ENCODE measurements at places on chromosomes 12 and 14.

GRCh38 chr14:32497248-32497647 is 168.2 kb downstream of the AKAP6 start:
- DNase-seq = no peak

DNA sequence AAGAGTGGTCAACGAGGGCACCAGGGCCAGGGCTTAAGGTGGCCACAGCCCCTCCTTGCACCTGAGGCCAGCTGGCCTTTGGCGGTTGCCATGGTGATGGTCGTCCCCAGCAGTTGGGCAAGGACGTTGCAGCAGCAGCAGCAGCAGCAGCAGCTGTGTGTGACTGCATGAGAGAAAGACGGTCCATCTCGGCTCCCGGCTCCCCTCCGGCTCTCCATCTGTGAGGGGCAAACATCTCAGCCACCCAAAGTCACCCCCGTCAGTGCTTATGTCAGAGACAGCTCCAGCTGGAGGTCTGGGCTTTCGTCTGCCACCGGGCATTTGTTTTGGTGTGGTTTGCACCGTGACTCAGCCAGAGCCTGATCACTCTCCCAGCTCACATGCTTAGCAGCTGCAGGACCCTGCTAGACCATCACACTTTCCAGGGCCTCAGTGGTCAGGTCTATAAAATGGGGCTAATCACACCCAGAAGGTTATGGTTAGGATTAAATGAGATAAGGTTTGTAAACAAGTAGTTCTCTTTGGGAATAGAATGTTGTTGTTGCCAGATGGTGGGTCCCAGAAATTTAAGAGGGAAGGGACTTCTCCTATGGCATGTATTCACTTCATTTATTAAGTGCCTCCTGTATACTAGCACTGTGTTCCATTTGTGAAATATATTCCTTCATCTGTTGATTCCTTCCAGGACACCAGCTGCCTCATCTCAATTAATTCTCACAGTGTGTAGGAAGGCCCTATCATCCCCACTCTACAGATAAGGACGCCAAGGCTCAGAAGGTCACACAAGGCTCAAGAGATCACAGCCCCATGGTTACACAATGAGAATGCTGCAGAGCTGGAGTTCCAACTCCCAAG is 212.6 kb upstream of the LHX5 start:
- DNase-seq = no peak

GRCh38 chr14:68346556-68347343 is 446.1 kb downstream of the ZFP36L1 start:
- no peak for DNase-seq

GRCh38 chr14:80862541-80862940 is 79.0 kb downstream of the CEP128 start:
- no peak for DNase-seq

DNA sequence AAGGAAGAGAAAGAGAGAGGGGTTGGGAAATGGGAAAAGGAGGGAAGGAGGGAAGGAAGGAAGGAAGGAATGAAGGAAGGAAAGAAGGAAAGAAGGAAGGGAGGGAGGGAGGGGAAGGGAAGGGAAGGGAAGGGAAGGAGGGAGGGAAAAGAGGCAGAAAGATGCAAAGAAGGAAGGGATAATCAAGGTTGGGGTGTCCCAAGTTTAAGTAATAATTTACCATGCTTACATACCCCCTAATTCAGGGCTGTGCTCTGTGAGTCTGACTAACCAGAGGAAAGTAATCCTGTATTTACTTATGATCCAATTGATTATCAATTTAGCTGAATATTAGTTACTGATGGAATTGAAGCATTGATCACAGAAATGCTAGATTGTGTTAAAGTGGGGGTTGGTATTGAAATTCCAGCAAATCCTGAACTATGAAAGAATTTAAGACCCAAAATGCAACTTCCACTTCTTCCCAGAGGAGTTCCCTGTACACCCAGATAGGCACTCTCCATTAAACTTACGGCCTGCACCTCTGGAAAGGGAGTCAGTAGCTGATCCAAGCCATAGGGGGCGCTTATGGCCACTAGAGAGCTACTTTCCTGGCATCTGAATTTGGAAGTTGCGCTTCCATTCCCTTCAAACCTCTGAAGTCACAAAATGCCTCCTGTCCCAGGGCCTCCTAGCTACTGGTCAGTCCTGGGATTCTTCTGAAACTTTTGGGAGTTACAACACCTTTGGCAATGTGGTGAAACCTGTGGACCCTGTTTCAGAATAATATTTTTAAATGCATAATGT is 162.7 kb upstream of the PWP1 start:
- no peak for DNase-seq

DNA sequence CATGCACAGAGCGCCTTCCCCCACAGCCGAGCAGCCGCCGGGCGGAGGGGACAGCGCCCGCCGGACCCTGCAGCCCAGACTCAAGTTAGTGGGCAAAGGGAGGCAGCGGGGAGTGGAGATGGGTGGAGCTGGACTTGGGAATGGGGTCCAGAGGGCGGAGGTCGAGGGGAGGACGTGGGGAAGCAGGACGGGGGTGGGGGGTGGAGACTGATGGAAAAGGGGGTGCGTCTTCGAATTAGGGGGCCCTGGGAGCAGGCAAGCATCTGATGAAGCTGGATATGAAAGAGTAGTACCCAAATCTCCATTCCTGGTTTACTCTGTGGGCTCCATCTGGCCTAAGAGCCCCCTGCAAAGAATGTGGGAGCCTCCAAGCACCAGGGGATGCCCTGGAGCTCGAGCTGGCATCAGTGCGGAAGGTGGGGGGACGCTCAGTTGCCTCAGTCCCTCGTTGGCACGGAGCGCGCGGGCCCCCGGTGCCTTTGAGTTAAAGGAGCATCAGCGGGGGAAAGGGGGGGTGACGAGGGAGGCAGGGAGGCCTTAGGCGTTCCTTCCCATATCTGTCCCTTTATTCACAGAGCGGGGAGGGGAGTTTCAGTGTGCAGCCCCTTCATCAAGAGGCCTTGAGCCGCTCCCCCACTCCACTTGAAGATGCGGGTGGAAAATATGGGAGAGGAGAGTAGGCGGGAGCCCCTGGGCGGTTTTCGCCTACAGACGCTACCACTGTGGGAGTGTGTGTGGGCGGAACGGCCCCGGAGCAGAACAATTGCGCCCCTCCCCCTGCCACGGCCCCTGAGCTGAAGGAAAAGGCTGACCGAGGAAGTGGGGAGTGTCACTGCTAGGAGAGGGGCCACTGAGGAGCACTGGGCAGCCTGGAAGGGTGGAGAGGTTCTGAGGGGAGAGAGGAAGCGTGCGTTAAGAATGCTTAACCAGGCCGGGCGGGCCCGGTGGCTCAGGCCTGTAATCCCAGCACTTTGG is 644 bp downstream of the NAB2 start:
- DNase-seq = no peak

- DNase-seq = no peak
These were observed 23.2 kb downstream of the CCDC177 start for GRCh38 chr14:69551511-69551910.

DNA sequence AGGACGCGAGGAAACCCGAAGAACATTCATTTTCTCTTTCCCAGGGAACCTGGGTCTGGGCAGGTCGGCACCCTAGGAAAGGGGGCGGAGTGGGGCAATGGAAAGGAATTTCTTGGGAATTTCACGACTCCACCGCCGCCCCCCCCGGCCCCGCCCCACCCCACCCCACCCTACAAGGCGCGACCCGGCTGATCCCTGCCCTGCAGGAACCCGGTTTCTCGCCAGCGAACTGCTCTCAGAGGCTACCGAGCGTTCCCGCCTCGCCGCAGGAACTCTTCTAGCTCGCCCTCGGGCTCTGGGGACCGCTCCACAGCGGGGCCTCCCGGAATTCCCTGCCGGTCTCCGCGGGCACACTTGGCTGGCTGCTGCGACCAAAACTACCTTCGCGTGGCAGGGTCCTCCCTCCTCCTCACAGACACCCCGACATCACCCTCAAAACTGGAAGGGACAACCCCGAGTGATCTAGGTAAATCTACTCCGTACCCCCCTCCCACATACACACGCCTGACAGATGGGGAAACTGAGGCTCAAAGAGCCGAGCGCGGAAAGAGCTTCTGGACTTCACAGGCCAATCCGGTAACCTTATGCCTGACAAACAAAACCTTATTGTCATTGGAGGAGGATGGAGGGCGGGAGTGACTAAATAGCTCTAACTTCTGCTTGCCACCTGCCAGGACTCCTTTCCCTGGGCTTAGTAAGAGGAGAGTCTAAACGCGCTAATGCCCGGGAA is 785 bp upstream of the ACTN1 start:
- no peak for DNase-seq

DNA sequence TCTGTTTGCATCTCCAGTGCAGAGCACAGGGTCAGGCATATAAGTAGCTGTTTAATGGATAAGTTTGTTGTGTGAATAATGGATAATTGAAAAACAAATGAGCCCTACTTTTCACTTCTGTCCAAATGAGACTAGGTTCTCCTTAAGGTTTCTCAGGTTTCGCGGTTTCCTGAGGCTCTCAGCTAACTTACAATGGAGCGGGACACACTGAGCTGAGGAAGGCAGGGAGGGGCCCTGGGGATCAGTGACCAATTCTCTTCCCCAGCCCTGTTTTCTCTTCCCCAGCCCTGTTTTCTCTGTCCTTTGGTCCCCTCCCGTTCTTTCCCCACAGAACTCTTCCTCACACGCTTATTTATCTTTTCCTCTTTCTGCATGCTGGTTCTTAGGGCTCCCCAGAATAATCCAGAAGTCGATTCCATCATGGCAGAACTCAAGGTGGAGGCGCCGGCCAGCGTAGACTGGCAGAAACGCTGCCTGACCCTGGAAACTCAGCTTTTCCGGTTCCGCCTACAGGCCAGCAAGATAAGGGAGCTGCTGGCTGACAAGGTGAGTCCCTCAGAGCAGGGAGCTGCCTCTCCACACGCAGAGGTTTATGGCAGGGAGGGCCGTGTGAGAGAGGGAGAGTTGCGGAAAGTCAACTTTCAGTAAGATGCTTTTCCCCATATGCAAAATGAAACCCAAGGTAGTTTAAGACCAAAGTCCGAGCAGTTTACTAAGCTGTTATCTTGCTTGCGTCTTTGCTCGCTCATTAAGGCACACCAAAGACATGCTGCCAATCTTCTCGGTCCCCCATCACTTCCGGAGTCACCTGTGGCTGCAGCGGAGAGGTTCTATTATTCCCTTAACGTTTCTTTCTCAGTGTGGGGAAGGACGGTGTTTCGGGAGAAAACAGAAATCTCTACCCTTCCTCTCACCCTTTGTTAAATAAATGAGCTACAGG is 8.6 kb downstream of the PLEKHH1 start:
- DNase-seq = no peak

DNA sequence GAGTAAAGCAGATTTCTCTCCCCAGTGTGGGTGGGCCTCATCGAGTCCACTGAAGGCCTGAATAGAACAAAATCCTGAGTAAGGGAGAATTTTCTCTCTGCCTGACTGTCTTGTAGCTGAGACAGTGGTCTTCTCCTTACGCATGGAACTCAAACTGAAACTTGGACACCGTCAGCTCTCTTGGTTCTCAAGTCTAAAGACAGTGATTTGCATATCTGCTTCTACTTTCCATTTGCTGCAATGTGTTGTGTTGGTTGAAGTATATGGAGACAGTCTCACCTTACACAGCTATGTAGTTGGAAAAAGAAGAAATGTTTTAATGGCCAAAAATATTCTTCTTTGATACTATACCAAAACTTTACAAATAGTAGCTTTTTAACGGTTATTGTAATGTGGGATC is 160.2 kb upstream of the LMNTD1 start:
- DNase-seq = no peak

DNA sequence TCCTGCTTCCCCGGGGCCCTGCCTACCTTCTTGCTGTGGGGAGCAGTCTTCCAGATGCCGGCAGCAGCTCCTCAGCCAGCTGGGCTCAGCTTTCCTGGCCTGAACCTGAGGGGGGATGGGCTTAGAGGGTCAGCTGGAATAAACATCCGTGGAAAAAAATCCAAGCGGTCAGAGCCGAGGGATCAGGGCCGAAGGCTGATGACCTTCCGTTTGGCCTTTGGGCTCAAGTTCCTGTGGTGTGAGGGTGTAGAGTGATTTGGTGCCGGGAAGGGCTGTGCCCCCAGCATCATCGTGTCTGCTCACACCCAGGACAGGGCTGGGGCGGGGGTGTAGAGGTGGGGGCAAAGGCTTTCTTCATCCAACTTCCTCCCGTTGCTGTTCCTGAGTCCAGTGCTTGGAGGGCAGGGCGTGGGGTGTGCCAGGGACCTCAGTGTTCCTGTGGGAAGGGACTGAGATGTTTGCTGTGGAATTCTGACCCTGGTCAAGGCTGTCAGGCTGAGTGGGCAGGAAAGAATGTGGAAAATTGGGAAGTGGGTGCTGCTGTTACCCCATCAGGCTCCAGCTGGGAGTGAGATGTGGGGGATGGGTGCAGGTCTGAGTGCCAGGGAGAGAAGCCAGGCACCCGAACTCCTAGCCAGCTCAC is 2.6 kb downstream of the SMIM41 start:
- DNase-seq = no peak

GRCh38 chr14:22567437-22567836 is 21.6 kb downstream of the DAD1 start:
- no peak for DNase-seq

DNA sequence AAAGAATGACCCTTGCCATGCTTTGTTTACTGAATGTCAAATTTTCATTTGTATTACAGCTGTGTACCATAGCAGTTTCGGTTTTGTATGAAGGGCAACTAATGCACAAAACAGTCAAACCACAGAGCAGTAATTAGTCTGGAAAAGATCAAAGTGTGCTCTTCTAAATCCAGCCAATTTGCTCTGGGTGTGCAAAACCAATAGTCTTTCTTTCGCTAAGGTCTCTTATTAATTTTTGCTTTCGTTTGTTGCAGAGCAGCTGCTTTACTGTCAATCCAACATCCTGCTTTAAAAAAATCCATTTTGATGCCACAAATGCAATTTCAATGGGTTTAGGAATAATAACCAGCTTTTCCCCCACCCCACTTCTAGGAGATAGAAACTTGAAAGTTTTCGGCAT is 114.2 kb downstream of the BRMS1L start:
- DNase-seq = no peak

- DNase-seq = no peak
These were observed 44.4 kb downstream of the DGLUCY start for GRCh38 chr14:91158091-91158790.

GRCh38 chr14:22494486-22495135 is 94.4 kb downstream of the DAD1 start:
- DNase-seq = no peak

- no peak for DNase-seq
These were observed 68.1 kb downstream of the ANO4 start for GRCh38 chr12:100862676-100863075.

DNA sequence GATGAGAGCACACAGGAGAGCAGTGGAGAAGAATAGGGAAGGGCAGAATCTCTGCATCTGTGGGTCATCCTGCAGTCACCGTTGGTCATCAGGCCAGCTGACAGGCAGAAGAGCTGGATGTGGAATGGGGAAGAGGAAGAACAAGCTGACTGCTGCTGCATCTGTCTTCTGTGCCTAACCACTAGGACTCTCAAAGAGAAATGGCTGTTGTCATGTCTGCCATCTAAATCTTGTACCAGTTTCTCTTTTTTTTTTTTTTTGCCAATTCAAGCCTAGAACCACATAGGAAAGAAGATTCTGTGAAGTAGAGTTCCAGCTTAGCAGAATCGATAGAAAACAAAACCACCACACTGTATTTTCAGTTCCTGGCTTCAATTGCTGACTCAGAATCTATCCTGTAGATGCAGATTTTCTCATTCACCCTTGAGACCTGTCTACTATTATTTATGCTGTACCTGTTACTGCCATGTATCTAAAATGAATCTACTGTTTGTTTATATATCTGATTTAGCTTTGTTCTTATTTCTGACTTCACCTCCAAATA is 421.9 kb upstream of the PRICKLE1 start:
- DNase-seq = no peak

- no peak for DNase-seq
These were observed 15.4 kb upstream of the RNASE4 start for GRCh38 chr14:20668969-20669368.

Measured in HS-27A (cell line).